Ureter (tissue), 1 donor: ENCODE measurements at places on chromosomes 16 and 17. TPM values are rescaled to one million over a fixed set of nuclear protein-coding genes. Genes with fewer than 3 reads are reported as not detected.

LRRC37A gene
- total RNA-seq, result 7.7 TPM

DNA sequence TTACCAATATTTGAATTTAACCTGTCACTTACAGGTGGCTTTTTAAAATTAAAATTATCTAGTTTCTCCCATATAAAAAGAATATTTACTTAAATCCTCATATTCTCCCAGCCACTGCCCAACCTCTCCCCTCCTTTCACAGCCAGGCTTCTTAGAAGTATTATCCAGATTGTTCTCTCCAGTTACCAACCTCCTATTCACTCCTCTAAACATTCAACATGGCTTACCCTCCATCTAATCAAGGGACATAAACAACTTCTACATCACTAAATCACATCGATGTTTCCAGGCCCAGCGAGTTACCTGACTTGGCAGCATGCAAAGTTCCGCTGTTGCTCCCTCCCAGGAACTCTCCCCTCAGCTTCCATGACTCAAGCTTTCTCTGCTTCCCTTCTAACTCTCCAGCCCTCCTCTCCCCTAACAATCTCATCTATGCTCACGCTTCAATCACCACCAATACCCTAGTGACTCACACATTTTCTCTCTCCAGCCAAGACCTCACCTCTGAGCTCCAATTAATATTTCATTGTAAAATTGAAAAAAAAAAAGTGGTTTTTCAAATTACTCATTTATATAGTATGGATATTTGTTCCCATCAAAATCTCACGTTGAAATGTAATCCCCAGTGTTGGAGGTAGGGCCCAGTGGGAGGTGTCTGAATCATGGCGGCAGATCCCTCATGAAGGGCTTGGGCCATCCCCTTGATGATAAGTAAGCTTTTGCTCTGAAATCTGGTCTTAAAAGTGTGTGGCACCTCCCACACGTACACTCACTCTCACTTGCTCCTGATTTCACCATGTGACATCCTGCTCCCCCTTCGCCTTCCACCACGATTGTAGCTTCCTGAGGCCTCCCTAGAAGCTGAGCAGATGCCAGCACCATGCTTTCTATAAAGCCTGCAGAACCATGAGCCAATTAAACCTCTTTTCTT lies 88.5 kb downstream of the HELZ start:
- DNase-seq, result no peak

GRCh38 chr17:77810536-77810935 lies 148.0 kb upstream of the TNRC6C start:
- no peak for DNase-seq

- DNase-seq, result no peak
Observed at GRCh38 chr17:28317966-28318758, 838 bp upstream of the TMEM97 start.

- DNase-seq, result no peak
Observed at GRCh38 chr17:82101767-82102679, 4.0 kb upstream of the FASN start.
